ENCODE measurements at places on chromosomes 2 and 18.

- no peak for DNase-seq
Measured at GRCh38 chr18:6874315-6874714, 144.8 kb downstream of the ARHGAP28 start.

- DNase-seq = no peak
Measured at GRCh38 chr2:29405266-29405665, 290.1 kb downstream of the CLIP4 start.

DNA sequence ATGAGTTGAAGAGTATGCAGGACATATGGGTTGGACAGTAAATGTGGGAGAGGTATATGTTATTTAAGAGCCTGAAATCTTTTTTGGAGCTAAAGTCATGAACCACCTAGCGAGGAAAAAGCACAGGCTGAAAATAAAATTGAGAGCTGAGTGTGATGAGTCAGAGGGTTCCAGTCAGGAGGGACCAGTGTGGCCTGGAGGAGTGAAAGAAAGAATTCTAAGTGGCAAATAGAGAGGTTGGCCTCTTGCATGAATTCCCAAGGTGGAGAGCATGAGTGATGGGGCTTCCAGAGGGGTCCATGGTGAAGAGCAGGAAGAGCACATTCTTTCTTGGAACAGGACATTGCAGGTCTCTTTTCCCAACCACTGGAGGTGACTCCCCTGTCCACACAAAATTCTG, 282.6 kb downstream of the TDRD15 start:
- no peak for DNase-seq

DNA sequence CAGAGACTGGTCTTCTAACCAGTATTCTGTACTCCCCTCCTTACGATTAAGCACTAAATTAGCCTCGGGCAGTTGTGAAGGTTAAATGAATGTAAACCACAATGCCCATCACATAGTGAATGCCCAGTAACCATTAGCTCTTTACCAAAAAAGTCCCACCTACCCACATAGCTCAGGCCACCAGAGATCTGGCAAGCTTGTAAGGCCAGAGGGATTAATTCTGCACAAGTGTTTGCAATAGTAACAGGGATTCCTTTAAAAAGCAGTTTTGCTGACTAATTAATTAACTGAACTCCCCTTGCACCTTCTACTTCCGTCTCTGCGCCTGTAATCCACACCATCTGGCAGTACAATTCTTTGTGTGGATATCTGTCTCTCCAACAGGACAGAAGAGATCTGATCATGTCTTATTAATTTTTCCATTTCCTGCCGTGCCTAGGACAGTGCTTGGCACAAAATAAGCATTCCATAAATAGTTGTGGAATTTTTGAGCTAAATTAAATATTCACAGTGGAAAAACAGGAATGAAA, 36.2 kb upstream of the IGFBP2 start:
- no peak for DNase-seq

- DNase-seq = no peak
Measured at GRCh38 chr18:1350931-1351450, 446.3 kb downstream of the ADCYAP1 start.

DNA sequence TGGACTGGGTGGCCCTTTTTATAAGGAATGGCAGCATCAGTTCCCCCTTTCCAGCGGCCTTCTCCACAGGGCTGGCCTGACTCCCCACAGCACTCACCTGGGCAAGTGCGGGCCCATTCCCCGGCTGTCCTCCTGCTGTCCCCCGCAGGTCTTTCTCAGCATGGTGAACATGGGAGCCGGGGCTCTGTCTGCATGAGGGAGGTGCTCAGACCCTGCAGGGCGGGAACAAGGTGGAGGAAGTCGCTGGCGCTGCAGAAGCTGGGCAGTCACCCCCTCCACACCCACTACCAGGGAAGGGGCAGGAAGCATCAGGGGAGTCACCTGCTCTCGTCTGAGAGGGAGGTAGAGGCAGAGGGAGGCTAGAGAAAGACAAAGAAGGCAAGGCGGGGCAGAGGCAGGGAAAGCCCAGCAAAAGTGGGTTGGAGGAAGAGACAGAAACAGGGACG, 12.2 kb downstream of the HES6 start:
- DNase-seq = no peak

- DNase-seq = no peak
Measured at GRCh38 chr2:144595686-144596072, 75.8 kb upstream of the ZEB2 start.

- no peak for DNase-seq
Measured at GRCh38 chr18:56570978-56571377, 67.4 kb downstream of the TXNL1 start.

DNA sequence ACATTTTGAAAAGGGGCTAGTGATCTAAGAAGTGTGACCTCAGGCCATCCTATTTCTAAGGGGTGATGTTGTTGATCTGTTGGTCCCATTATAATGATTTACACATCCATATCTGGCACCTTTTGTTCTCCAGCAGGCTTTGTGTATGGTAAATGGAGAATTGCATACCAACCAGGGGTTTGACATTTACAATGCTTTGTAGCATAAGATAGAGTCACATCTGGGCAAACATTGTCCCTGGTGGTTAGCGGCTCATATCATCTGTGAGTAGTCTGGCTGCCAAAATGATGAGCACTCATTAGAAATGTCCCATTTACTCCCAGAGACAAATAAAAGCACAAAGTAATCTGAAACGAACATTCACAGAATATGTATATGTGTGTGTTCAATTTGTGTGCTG, 1775.5 kb upstream of the CELF4 start:
- DNase-seq = no peak

DNA sequence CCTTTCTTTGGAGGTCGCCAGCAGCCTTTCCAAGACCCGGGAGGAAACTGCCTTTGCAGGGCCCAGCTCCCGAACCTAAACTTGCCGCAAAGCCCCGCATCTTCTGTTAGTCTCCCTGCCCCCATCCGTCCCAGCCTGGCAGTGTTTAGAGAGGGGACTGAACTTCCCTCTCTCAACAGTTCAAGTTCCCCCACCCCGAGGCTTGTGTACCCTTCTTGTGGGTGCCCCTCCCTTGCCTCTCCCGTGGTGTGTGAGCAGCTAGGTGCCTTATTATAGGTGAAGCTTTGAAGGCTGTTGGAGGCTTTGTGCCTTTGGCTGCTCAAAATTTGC, 1.4 kb downstream of the LBH start:
- no peak for DNase-seq

DNA sequence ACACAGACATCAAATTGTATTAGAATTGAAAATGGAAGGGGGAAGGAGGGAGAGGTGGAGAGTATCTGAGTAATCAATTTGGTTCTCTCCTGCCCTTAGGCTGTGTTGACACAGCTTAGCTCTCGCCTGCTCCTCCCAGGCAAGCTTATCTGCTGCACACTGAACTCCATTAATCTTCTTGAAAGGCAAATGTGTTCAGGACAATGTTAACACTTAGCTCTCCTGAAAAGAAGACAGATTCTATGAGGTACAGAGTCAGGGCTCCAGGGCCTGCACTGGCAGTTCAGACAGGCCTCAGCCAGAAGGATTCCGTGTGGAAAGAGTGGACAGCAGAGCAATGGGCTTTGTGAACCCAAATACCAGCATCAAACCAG, 430.0 kb upstream of the TNP1 start:
- DNase-seq = peak; percentile 92

GRCh38 chr2:181467966-181468707, 11.0 kb downstream of the ITGA4 start:
- no peak for DNase-seq

- no peak for DNase-seq
Measured at GRCh38 chr2:121346859-121347258, 61.9 kb upstream of the TFCP2L1 start.

- no peak for DNase-seq
Measured at GRCh38 chr2:241073166-241074064, 28.7 kb downstream of the MTERF4 start.

GRCh38 chr2:57126410-57126809, 920.2 kb upstream of the VRK2 start:
- no peak for DNase-seq

GRCh38 chr2:205066081-205066480, 520.8 kb downstream of the PARD3B start:
- DNase-seq = no peak

DNA sequence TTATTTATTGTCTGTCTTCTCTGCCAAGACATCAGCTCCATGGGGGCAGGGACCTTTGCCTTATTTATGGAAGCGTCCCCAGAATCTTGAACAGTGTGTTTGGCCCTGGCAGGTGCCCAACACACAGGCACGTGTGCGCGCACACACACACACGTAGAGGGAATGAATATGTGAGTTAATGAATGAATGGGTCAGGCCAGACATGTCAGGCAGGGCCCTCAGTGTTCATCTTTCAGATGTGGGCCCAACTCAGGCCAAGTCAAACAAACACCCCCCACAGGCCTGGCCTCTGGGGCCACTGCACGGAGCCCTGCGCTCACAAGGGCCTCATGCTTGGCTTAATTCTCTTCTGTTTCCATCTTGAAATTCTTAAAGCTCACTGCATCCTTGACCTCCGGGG, 54.1 kb downstream of the DYSF start:
- no peak for DNase-seq

GRCh38 chr2:195532255-195532627, 124.8 kb upstream of the SLC39A10 start:
- no peak for DNase-seq

DNA sequence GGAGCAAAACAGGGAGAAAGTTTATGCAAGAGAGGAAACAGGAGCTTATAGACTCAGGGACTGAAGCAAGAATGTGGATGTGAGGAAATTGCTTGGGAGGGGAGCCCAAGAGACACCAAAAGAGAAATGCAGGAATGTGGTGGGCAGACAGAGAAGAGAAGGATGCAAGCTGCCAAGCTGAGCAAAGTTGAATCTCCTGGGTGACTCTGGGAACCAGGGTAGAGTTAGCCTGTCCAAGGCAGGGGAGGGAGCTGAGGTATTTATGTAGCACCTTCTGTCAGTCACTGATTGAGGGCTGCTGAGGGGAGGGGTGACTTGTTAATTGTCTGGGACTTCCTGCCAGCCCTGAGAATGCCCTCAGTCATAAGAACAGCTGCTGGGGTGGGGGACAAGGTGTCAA, 464.3 kb downstream of the NBAS start:
- DNase-seq = peak; percentile 42

GRCh38 chr2:7812231-7812995, 869.4 kb upstream of the ID2 start:
- peak; percentile 61 for DNase-seq

DNA sequence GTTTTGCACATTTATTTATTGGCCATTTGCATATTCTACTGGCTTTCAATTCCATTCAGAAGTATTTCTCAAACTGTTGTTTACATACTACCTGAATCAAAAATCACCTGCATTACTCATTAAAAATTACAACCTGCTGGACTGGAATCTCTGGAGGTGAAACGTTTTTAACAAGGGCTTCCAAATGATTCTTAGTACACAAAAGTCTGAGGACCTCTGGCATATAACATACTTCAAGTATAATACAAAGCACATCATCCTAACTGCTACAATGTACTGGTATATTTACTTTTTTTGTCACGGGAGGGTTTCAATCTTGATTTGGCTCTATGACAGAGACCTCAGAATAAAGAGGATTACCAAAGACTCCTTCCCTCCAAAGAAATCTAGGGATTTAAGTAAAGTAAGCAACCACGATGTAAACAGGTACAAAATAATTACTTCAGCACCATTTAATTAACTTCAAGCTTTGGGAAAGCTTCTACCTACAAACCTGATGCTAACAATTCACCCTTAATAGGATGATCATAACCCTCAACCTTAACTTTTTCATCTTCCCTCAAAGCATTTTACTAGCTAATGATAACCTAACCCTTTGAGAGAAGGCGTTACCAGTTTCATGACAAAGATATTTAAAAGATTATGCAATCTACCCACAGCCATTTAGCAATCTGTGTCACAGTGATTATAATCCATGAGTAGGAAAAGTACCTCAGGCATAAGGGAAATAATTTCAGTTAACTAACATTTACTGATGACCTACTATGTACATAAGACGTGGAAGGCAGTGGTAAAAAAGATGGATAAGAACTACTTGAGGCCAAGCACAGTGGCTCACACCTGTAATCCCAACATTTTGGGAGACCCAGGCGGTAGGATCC, 24.7 kb downstream of the ATAD2B start:
- DNase-seq = peak; percentile 57

DNA sequence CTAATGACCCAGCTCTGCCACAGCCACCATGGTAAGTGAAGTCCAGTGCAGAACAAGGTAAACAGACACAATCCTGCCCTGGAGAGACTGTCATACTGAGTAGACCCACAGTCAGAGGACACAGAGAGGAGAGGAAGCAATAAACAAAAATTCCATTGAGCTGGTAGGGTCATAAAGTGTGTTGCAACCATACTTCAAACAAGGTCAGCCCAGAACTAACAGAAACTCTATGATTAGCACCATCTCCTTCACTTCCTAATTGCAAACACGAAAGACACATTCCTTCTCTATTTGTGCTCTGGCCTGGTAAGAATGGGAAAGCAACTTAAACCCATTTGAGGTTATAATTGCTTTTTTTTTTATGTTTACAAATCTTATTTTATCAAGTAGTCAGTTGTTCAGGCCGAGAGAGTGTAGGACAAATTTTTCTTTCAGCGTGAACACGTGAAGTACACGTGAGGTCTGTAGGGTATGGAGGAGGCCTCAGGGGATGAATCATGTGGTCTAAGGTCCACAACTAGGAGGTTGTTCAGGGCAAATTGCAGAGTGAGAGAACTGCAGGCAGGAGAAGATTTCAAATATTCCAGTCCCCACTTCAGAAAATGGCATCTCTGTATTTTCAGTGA, 71.4 kb upstream of the GLS start:
- DNase-seq = no peak

DNA sequence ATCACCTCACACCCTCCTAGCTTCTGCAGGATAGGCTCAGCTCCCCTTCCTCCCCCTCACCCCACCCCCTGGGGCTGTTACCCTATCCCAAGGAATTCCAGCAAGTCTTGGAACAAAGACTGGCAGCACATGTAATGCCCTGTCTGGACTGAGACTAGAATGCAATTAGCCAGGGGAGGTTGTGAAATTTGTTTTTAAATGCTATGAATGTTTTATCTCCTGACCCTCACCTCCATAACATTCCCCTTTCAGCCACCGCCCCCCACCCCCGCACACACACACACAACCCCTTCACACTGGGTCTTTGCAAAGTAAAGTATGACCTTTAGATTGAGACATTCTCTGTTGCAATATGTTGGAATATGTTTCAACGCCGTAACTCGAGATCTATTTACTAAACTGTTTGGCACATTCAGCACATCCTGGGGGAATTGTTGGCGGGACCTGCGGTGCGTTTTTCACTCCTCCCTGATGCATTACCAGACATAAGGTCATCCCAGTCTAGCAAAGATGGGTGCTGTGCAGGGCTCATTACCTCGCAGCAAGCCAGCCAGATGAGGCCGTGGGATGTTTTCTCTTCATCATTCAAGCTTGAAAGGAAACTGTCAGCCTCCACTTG, 290.7 kb upstream of the SLC14A2 start:
- peak; percentile 92 for DNase-seq

GRCh38 chr2:232330068-232330999, 48.2 kb upstream of the ALPP start:
- no peak for DNase-seq
